ENCODE measurements at places on chromosomes 3 and 15. TPM values are rescaled to one million over a fixed set of nuclear protein-coding genes. Genes with fewer than 3 reads are reported as not detected.
A peak's percentile ranks its signal among the peaks of the same experiment; 100 is the strongest.

DNA sequence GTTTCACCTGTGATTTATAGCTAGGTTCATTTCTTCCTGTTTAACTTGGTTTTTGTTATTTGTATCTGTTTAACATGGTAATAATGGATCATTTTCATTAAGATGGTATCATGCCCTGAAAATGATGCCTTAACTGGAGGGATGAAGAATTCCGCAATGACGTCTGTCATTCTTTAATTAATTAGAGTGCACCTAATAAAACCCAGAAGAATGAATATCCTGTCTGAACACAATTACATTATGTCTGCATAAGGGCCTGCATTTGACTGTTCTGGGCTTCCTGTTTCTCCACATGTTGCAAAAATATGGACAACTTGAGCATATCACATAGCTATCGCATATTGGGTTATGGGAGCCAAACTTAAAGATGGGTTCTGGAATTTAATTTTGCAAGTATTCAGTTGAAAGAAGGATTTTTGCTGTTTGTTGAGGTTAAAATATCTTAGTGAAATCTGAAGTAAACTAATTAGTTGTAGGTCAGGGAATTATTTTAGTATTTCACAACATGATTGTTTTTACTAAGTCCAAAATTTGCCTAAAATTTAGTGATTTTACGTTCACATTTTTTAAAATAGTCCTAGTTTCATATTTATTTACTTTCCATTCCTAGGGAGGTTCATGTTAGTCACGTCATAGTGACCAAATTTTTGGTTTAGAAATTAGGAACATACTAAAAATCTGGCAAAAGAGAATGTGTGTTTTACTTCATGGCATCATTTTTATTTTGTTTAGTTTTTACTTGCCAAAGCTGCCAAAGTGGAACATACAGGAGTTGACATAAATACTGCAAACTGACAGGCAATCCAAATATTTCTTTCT is 321.0 kb upstream of the TGFBR2 start:
- no peak for DNase-seq

DNA sequence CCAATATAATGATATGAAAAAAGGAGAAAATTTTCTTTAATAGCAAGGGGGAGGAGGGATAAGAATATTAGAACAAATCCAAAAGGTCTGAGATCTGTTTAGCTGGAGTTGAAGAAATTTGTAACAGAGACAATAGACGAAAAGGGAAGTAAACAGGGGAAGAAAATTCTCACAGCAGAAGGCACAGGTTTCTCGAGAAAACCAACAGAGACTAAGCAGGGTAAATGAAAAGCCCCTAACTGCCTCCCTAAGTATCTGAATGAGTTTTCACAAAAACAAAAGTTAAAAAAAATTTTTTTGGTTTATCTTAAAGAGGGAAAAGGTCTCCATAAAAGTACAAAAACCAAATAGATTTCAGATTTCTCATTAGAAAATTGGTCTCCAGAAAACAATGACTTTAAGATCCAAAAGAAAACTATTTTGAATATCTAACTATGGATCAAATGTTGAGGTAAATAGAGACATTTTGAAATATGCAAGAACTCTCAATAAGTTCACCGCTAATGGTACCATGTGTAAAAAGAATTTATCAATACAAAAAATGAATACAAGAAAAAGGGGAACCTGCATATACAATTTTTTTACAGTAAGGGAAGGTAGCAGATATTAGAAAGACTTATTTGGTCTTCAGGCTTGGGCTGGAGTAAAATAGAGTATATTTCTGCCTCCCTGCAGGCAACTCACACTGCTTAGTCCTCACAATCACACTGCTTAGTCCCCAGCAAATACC is 23.9 kb upstream of the NEK10 start:
- DNase-seq, result no peak

DNA sequence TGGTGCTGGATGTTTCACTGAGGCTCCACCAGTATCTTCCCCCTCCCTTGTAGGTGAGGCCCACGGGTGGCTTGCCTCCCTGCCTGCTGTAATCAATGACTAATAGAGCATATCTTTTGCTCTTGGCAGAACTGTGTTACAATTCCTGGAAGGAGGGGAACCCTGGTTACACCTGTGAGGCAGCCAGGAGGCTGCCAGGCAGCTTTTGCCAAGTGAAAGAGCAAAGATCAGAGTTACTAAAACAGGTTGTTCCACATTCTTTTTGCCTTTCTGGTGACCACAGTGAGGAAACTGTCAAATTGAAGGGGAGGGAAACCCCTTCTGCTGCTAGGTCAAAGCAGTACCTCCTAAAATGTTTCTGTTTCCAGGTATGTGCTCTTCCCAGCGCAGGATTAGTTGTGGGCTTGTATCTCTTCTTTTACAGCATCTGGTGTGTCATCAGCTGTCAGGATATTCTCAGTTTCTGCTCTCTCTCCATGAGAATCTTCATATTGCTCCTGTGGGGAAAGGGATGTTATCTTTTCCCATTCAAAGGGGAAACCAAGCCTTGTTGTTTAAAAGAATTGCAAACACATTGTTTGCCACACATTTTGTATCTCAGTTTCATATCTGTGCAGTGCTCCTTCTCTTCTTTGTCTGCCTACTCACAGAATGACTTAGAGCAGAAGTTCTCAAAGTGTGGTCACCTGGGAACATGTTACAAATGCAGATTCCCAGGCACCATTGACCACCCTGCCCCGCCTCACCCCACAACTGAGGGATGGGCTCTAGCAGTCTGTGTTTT is 137.4 kb upstream of the UMPS start:
- no peak for DNase-seq

- DNase-seq, result no peak
These were observed 128.7 kb upstream of the MB21D2 start for GRCh38 chr3:193046371-193046770.

The GOLGA6A gene
- total RNA-seq, result not detected

The PYGO1 gene
- 44.0 TPM for total RNA-seq

- DNase-seq, result no peak
These were observed 31.0 kb upstream of the PTPRG start for GRCh38 chr3:61530355-61530754.

The TERC gene
- 102 TPM for total RNA-seq

The ANKRD63 gene
- total RNA-seq, result not detected

The CAPN3 gene
- 1.1 TPM for total RNA-seq

The KLHDC8B gene
- 11.7 TPM for total RNA-seq

DNA sequence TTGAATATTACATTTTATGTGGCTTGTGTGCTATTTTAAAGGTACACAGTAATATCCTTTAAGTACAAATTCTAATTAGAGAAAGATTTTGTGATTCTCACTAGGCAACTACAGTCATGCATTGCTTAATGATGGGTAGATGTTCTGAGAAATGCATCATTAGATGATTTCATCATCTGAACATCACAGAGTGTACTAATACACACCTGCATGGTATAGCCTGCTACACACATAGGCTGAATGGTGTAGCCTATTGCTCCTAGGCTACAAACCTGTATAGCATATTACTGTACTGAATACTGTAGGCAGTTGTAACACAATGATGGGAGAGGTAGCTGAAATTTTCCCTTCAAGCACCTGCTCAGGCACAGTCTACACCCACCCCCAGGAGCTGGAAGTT is 217.4 kb upstream of the EOMES start:
- no peak for DNase-seq

The SNTN gene
- total RNA-seq, result not detected

- no peak for DNase-seq
These were observed 110.0 kb downstream of the ARNT2 start for GRCh38 chr15:80514071-80514780.

DNA sequence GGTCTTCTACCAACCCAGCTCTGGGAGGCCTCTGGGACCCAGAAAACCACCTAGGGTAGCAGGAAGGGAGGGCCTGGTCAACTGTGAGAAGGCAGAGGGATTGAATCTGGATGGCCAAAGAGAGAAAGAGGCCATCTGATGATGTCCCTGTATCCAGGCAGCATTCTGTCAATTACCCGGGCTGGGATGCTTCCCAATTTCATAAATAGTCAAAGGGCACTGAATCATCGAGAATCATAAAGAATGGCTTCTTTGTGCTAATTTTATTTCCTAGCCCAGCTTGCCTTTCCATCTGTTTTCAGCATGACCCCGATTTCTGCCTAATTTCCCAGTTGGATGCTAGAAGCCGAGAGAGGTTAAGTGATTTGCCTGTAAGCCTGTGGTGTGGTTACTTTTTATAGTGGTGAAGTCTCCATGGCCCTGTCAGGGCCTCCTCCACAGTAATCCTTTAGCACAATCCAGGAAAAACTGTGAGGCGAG is 129.2 kb downstream of the FAM43A start:
- DNase-seq, result peak; percentile 25

The TJP1 gene
- total RNA-seq, result 48.7 TPM

DNA sequence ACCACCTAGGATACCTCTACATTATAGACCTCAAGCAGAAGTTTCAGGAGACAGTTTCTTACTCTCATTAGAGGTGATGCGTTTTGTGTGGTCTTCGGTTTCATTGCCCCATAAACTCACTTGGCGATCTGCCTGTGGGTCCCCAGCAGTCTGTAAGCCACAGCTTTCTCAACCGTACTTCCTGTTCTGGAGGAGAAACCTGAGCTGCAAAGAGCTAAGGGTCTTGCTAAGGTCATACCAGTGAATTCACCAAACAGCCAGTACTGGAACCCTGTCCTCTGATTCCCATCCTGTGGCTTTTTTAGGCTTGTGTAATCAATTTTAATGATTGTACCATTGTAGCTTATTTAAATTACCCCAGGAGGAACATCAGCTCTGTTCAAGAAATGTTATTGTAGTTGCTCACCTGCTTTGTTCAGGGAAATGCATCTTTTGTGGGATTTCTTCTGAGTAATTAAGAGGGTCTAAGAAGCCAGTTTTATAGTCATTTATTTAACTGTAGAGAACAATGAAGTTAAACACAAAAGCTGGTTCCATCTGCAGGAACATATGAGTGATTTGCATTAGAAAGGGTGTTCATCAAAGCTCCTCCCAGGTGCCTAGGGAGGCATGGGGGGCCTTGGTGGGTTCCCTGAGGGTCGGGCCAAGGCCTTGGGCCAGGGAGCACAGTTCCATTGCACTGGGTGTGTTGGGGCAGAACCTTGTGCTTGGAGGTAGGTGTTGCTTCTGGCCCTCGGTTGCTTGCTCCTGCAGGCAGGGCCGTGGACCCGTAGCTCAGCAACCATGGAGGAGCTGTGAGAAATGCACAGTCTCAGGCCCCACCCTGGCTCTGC is 69.6 kb downstream of the APBA2 start:
- DNase-seq, result no peak

DNA sequence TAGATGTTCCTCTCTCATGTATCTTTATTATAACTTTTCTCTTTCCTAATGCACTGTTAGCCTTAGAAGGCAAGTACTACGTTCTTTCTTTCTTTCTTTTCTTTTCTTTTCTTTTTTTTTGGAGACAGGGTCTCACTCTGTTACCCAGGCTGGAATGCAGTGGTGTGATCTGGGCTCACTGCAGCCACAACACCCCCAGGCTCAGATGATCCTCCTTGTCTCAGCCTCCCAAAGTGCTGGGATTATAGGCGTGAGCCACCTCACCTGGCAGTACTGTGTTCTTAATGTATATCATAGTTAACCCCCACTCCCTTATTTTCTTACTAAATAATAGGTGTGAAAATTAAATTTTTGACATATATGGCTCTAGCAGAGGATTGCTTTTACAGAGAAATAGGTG is 23.1 kb downstream of the IQGAP1 start:
- no peak for DNase-seq

DNA sequence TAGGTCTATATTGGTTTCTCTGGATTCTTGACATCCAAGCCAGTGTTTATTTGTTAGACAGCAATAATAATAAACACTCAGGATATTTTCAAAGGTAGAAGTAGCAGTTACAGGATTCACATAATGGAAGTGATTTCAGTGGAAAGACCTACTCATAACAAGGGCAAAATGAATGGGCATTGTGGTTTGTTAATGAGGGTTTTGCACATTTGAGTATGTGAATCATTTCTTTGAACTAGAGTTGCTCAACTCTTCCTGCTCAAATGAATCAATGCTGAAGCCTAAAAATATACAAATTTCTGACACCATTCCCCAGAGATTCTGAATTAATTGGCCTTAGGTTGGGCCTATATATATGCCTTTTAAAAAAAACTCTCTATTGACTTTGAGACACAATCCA is 4.1 kb upstream of the COL6A5 start:
- no peak for DNase-seq

DNA sequence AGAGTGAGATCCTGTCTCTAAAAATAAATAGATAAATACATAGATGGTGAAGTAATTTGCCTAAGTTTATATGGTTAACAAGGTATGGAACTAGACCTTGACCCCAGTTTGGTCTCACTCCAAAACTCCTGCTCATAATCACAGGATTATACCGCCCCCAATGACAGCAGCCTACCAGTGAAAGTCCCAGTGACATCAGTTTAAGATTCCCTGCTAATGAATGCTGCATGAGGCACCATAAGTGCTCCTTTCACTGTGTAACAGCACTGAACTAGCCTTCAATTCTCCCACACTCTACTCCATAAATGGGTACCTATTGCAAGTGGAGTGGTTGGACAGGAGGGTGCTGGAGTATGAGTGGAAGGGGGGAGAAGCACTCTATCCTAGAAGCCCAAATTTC is 23.7 kb upstream of the THSD4 start:
- no peak for DNase-seq

DNA sequence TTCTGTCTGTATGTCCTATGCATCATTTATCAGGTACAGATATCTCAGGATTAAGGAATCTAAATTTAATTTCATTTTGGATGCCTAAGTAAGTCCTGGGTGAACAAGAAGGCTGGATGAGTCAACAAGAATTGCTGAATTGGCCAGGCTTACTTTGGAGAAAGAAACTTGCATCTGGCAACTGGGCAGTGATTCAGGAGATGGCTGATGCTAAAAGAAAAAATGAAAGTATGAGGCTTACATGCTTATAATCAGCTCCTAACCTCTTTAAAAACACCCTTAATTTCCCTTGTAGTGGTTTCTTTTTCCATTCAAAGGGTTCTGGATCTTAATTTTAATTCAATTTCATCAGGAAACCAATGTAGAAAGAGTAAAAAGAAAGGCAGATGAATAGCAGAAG is 228.8 kb upstream of the PEX5L start:
- peak; percentile 13 for DNase-seq

The CHRNA3 gene
- 0.31 TPM for total RNA-seq

- DNase-seq, result no peak
These were observed 34.7 kb downstream of the SCG5 start for GRCh38 chr15:32676169-32676568.

GRCh38 chr3:145952536-145952935 is 208.4 kb downstream of the PLOD2 start:
- no peak for DNase-seq

The LSAMP gene
- total RNA-seq, result 47.3 TPM

The MYH15 gene
- 0.31 TPM for total RNA-seq

- no peak for DNase-seq
These were observed 16.6 kb upstream of the APH1B start for GRCh38 chr15:63260791-63261190.

The COX5A gene
- 43.8 TPM for total RNA-seq

GRCh38 chr3:190326930-190327329 is 4.7 kb upstream of the CLDN1 start:
- DNase-seq, result no peak

GRCh38 chr3:49020330-49021212 is 1.4 kb upstream of the NDUFAF3 start:
- DNase-seq, result no peak

The PLSCR2 gene
- not detected for total RNA-seq

All from occipital lobe (tissue), 3 donors.